ENCODE measurements at places on chromosomes 7 and 10.

- no peak for DNase-seq
Observed at GRCh38 chr7:45647967-45648670, 74.0 kb downstream of the ADCY1 start.

GRCh38 chr10:120657371-120657770 lies 193.8 kb upstream of the WDR11 start:
- no peak for DNase-seq

- DNase-seq: no peak
Observed at GRCh38 chr7:7228967-7229366, 46.6 kb downstream of the C1GALT1 start.

GRCh38 chr10:79397575-79398303 lies 47.7 kb downstream of the ZCCHC24 start:
- DNase-seq: no peak

- DNase-seq: no peak
Observed at GRCh38 chr7:6562106-6562505, 10.8 kb upstream of the GRID2IP start.

GRCh38 chr7:32916006-32916405 lies 24.4 kb upstream of the KBTBD2 start:
- no peak for DNase-seq

DNA sequence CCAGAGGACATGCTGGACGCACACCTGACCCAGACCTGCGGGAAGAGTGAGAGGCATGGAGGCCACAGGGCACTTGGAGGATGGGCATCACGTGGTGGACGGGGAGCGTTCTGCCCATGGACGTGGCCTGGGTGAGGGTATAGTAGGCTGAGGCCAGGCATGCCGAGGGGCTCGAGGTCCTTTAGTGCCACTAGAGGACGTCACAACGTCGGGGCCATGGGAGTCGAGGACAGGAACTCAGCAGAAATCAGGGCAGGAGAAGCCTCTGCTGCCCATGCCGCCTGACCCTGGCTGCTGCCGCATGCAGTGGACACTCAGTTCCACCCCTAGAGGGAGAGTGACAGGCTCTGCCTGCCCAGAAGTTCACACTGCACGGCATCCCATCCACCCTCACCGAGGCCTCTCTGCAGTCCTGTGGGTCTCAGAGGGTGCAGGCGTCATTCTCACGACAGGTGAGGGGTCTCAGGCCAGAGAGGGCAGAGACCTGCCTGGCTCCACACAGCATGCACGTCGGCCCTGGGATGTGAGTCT lies 198.7 kb downstream of the ADARB2 start:
- no peak for DNase-seq

- no peak for DNase-seq
Observed at GRCh38 chr10:665579-666091, 23.8 kb downstream of the DIP2C start.

GRCh38 chr7:43753271-43753810 lies 5.1 kb upstream of the BLVRA start:
- no peak for DNase-seq

GRCh38 chr10:97123765-97124164 lies 62.0 kb downstream of the SLIT1 start:
- no peak for DNase-seq

- no peak for DNase-seq
Observed at GRCh38 chr7:22551768-22552513, 52.0 kb upstream of the STEAP1B start.

- no peak for DNase-seq
Observed at GRCh38 chr7:37220664-37221063, 228.0 kb downstream of the ELMO1 start.

DNA sequence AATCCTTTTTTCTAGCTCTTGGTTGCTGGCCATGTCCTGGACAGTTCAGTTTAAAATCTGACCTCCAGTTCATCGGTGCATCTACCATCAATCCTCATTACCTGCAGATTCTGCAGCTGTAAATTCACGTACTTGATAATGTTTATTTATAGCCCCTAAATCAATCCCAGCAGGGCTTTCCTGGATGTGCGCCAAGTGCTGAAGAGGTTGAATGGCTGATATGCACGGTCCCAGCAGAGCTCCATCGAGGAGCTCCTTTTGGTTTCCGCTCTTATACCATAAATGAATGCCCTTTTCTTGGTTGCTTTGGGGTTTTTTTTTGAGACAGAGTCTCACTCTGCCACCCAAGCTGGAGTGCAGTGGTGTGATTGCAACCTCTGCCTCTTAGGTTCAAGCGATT lies 91.2 kb upstream of the CCZ1B start:
- DNase-seq: no peak

DNA sequence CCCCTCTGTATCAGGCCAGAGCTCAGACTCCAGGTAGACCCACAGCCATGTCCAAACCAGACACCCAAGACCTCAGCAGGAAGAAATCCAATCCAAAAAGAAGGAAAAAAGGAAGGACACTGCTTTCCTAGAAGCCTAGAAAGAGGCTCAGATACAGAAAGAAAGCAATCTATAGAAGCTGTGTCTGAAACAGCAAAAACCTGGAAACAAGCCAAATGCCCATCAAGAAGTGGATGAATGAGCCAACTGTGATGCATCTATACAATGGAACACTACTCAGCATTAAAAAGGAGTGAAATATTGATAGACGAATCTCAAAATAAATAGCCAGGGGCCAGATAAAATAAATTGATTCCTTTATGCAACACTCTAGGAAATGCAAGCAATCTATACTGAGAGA lies 31.6 kb downstream of the GRB10 start:
- DNase-seq: no peak

DNA sequence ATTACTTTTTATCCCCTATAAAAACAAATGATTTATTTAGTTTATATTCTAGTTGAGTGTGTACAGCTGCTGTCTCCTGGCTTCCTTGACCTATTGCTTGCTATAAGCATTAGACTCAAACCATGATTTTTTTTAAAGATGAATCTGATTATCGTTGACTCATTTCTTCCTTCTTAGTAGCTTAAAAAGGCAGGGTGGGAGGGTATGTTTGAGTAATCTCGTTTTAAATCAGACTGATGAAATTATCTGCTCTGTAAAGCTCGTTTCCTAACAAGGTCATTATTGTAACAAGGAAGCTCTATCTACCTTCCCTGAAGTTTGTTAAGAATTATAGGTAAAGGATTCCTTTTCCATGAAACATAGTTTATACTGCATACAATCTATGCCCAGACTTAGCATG lies 276.3 kb upstream of the KCND2 start:
- no peak for DNase-seq

- peak; percentile 38 for DNase-seq
Observed at GRCh38 chr7:157228864-157229422, 90.2 kb downstream of the UBE3C start.

DNA sequence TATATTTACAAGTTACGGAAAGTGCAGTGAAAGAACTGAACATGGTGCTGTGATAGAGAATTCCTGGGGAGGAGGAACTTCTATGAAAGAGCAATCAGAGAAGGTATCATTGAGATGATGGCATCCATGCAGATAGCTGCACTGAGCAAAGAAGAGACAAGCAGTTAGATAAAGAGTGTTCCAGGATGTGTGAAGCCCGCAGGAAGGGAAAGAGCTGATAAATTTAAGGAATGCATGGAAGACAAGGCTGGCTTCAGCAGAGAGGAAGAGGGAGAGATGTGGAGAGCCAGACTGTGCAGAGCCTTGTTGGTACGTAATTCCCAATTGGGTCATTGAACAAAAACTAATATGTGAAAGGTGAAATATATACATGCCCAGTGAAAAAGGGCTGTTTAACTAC lies 538.9 kb downstream of the INHBA start:
- DNase-seq: no peak

DNA sequence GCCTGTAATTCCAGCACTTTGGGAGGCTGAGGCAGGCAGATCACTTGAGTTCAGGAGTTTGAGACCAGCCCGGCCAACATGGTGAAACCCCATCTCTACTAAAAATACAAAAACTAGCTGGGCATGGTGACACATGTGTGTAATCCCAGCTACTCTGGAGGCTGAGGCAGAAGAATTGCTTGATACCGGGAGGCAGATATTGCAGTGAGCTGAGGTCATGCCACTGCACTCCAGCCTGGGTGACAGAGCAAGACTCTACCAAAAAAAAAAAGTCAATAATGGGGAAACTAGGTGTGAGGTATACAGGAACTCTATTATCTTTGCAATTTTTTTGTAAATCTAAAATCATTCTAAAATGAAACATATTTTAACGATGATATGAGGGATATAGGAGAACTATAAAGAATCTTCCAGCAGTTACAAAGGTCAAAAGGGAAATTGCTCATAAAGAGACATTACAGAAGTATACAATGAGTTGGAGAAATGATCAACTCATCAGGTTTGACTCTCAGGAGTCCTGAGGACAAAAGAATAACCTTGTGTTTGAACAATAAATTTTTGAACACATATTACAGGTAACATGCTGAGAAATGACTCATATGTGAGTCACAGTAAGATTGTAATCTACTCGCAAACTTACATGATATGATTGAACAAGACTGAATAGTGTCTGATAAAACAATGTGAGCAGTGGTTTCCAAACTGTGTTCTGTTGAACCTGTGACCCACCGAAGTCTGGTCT lies 272.6 kb downstream of the FGFR2 start:
- no peak for DNase-seq

DNA sequence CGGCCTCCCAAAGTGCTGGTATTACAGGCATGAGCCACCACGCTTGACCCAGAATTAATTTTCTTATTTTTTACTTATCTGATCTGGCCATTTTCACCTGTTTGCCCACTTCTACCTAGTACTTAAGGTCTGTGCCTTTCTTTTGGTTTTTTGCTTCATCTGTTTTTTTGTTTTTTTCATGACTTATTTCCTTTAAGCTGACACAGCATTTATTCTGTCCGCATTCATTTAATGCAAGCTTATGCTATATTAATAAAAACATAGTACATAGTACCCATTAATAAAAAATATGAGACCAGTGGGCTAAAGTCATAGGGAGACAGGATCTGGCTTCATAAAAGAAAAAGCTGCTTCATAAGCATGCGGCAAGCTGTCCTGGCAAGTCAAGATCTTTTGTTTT lies 205.4 kb downstream of the ZEB1 start:
- DNase-seq: no peak

GRCh38 chr7:1781369-1781768 lies 111.3 kb downstream of the ELFN1 start:
- DNase-seq: no peak

DNA sequence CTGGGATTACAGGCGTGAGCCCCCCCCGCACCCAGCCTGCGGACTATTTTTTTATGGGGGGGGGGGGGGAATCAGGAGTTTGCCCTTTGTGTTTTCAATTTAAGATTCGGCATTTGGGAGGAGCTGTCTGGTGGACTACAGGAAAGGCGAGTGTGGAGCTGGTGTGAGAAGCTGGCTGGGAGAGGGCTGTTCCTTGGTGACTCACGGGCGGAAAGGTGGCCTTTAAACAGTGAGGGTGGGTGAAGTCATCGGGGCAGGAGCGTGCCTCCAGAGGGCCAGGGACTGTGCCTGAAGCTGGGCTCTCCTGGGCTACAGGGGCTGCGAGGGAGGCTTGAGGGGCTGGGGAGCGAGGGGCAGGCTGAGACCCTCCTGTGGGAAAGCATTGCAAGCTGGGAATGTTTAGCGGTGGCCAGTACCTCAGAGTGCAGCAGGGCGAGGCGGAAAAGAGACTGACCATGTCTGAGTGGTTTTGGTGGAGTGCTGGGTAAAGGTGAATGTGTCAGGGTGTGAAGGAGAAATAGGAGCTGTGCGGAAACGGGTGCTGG lies 39.7 kb upstream of the ZNF32 start:
- DNase-seq: no peak

DNA sequence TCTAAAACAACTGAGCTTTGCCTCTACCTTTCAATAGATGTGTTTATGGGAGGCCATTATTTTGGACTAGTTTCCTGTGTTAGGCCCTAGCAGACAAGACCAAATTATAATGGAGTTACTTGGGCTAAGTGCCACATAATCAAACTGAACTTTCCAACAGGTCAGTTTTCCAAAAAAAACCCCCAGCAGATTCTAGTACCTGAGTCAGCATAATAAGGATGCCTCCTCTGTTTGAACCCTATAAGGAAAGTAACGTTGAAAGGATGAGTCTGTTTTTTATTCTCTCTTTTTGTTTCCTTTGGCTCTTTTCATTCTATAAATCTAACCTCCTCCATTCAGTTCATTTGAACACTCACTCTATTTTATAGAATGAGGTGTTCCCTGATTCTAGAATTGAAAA lies 148.1 kb upstream of the FAM3C start:
- no peak for DNase-seq

DNA sequence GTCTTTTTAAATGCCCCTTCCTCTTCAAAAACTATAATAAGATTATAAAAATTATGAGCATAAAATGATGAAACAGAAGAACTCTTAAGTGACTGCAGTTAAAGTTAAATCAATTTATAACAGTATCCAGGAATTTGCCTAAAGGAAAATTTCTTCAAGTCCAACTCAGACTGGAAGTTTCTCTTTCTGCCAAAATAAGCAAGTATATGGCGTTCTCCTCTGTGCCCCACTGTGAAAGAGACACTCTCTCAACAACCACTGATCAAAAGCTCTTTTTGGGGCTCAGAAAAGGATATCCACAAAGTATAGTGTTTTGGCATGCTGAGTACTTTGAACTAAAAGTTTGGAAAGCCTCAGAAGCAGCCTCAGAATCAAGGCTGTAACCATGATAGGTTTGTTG lies 139.9 kb downstream of the SKIDA1 start:
- no peak for DNase-seq

DNA sequence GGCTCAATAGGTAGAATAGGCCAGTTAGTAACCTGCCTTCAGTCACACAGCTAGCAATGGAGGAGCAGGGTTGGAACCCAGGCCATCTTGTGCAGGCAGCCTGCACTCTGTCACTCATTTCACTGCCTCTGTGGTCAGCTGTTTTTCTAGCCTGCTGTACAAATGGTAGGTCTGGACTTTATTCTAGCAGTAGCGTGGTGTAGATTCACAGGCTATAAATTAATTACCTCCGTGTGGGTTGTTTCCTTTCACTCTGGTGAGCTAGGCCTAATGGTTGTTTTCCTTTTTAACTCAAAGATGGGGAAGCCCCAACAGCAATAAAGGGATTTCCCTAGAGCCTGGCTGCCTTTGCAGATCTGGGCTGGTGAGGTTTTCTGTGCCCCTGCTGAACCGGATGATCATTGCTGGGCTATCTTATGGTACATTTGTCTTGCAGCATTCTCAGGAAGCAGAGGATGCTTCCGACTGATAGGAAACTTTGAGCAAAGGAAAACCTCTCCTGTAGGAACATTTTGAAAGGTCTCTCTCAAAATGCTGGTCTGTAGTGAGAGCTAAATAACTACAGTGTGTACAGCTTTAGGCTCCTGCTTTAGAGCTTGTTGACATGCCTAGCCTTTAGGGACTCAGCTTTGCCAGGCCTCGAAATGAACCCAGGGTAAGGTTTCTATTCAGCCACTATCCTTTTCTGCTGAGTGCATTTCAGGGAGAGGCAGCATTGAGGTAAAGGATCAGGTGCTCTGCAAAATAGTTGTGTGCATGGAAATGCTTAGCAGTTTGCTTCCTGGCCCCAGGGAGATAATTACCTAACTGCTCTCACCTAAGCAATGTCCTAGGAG lies 157.4 kb downstream of the ST7 start:
- no peak for DNase-seq

DNA sequence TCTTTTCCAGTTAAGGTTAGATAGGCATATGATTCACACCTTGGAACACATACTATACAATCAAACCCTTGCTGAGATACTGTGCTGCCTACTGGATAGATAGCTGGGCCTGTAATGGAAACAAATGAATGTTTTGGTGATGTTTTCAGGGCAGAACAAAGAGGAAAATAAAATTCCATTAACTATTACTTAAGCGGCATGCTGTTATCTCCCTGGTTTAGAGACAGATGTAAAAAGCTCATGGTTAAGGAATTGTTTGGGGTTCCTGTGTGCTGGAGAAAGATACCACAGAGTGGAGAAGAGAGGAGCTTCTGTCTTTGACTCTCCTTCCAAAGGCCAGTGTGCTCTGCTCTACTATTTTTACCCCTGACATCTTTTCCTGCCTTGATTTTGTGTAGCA lies 341.1 kb downstream of the PLXDC2 start:
- no peak for DNase-seq
